ENCODE measurements at places on chromosomes 12 and 14.

DNA sequence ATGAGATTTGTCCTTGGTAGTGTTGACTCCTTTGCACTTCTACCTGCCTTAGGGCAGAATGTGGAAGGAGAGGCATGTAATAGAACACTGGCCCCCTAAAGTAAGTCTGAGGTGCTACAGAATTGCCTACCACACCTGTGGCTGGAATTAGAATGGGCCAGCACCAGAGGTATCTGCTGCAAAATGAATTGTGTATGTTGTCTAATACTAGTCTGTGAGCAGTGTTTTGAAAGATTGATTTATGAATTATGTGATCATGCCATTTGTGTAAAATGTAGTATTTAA is 5.7 kb upstream of the STYX start:
- peaks cover 19% of the 10 kb centered on the region for H3K36me3 ChIP-seq
- H3K27ac ChIP-seq: peak overlapping the region; percentile 4
- H3K27me3 ChIP-seq: no peaks in the 10 kb centered on the region
- no peak overlapping the region for H3K4me3 ChIP-seq
- peaks cover 1% of the 10 kb centered on the region for H3K4me1 ChIP-seq

- H3K27me3 ChIP-seq: no peaks in the 10 kb centered on the region
- H3K36me3 ChIP-seq: no peaks in the 10 kb centered on the region
- H3K4me3 ChIP-seq: no peak overlapping the region
- DNase-seq: no peak
Observed at GRCh38 chr12:22935501-22935900, 310.5 kb downstream of the ETNK1 start.

DNA sequence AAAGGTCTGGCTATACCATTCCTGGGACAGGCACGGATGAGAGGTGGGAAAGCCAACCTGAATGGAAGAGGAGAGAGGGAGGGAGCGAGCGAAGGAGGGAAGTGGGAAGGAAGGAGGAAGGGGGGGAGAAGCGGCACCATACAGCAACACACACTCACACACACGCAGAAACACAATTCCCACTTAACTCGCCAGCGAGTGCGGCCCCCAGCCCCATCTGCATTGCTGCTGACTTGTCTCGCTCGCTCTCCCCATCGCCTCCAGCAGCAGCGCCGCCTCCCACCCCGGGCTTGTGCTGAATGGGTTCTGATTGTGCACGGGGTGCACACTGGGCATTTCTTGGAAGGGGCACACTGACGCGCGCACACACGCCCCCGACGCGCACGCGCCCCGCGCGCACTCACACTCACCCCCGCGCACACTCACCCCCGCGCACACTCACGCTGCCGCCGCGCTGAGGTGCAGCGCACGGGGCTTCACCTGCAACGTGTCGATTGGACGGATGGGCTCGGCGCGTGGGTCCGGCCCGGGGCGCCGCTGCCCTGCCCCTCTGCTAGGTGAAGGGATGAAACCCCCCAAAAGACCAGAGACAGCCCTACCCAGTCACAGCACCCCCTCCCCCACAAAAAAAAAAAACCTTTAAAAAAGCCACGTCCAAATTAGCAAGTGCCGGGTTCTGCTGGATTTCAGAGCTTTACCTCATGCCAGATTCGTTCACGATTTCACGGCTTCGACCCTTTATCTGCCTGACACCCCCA is 685 bp downstream of the GRIN2B start:
- H3K36me3 ChIP-seq: no peaks in the 10 kb centered on the region
- DNase-seq: no peak

- peaks cover 4% of the 10 kb centered on the region for H3K27me3 ChIP-seq
- peaks cover 20% of the 10 kb centered on the region for H3K4me1 ChIP-seq
- H3K27ac ChIP-seq: peak overlapping the region; percentile 51
Observed at GRCh38 chr12:53230108-53230845, 1.7 kb downstream of the RARG start.

GRCh38 chr12:55942577-55943136 is 11.7 kb downstream of the DGKA start:
- H3K27ac ChIP-seq: no peak overlapping the region
- no peaks in the 10 kb centered on the region for H3K27me3 ChIP-seq
- peaks cover 12% of the 10 kb centered on the region for H3K4me1 ChIP-seq
- DNase-seq: no peak

GRCh38 chr12:15688202-15688736 is 100.9 kb downstream of the EPS8 start:
- no peaks in the 10 kb centered on the region for H3K4me1 ChIP-seq
- no peak for DNase-seq
- H3K4me3 ChIP-seq: no peak overlapping the region

- peaks cover 11% of the 10 kb centered on the region for H3K4me1 ChIP-seq
- no peak overlapping the region for H3K4me3 ChIP-seq
- no peak overlapping the region for H3K27ac ChIP-seq
- DNase-seq: peak; percentile 73
- H3K36me3 ChIP-seq: no peaks in the 10 kb centered on the region
Observed at GRCh38 chr12:96061864-96062453, 26.6 kb upstream of the LTA4H start.

DNA sequence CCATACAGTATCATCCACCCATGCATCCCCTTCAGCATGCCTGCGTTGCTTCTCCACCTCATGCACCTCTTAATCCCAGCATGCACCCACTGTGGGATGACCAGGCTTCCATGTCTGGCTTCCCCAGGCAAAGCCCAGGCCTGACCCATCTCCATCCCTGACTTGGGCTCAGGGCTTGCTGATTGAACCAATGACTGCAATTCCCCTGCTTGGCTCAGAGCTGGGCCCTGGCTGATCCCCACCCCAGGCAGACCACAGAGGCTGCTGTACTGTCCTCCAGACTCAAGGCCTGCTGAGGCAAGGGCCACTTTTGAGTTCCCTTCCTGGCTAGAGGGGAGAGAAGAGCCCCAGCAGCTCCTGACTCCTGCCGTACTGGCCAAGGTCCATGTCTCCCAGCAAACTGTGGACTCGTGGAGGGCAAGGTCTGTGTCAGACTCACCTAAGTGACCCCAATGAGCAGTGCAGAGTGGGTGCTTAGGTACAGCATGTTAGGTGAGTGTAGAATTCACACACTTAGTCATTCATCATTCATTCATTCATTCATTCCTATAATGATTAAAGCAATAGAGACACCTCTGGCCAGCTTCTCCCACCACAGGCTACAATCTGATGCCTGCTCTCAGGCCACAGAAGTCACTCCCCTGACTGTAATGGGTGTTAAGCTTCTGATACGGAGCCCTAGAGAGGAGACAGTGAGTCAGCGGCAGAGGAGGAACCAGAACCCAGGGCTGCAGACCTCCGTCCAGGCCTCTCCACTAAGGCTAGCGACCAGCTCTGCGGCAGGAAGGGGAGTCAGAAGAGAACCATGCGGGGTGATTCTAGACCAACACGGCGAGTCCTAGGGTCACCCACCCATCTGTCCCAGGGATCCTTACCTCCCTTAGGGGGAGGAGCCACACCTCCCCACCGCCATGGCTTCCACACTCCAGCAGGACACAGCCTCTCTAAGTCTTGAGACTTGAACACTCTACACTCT is 2.9 kb downstream of the BEGAIN start:
- no peak overlapping the region for H3K4me3 ChIP-seq
- no peaks in the 10 kb centered on the region for H3K36me3 ChIP-seq
- H3K27ac ChIP-seq: no peak overlapping the region
- H3K4me1 ChIP-seq: no peaks in the 10 kb centered on the region
- DNase-seq: no peak

- H3K4me3 ChIP-seq: no peak overlapping the region
Observed at GRCh38 chr14:85601246-85601645, 71.3 kb downstream of the FLRT2 start.

DNA sequence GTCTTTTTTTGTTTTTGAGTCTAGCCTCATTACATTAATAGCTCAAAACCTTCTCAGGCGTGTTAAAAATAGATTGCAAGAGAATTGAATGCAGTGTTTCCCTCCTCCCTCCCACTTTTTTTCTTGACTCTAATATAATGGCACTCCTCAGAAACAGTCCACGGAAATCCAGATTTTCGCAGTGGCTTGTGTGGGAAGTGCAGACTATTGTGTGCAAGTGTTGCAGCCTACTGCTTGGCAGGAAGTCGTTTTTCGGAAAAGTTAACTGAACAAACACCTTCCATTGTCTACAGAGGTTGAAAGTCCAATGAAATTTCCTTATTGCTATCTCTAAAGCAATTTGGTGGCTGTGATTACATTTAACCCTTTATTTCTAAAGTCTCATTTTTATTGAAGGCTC is 147.9 kb upstream of the E2F7 start:
- H3K36me3 ChIP-seq: no peaks in the 10 kb centered on the region
- no peak overlapping the region for H3K27ac ChIP-seq
- no peaks in the 10 kb centered on the region for H3K27me3 ChIP-seq
- H3K4me1 ChIP-seq: no peaks in the 10 kb centered on the region
- H3K4me3 ChIP-seq: no peak overlapping the region
- no peak for DNase-seq

DNA sequence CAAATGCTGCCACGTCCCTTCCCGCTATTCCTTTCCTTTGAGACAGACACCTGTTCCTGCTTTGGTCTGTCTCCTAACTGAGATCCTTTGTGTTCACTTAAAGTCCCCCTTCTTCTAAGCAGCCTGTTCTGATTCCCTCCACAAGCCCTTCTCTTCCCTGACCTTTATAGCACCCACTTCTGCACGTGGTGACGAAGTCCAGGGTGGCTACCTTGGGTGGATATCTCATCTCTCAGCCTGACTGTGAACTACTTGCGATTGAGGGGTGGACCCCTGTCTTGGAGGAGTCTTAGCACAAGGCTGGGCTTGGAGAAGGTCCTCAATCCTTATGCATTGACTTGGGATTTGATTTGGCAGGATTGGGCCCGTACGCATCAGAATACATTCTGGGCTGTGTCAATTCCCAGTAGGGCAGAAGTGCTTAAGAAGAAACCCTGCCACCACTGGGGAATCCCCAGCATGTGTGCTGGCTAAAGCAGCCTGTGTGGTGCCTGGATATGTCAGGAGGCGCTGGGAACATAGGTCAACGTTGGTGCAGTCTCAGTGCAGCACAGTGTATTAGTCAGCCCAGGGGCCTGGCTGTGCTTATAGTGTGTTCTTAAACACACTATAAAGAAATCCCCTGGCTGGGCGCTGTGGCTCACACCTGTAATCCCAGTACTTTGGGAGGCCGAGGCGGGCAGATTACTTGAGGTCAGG is 23.6 kb downstream of the KRT80 start:
- H3K4me1 ChIP-seq: no peaks in the 10 kb centered on the region
- H3K27ac ChIP-seq: no peak overlapping the region
- no peaks in the 10 kb centered on the region for H3K36me3 ChIP-seq
- H3K27me3 ChIP-seq: no peaks in the 10 kb centered on the region
- no peak overlapping the region for H3K4me3 ChIP-seq

- H3K4me1 ChIP-seq: no peaks in the 10 kb centered on the region
- H3K27me3 ChIP-seq: peaks cover 8% of the 10 kb centered on the region
- no peaks in the 10 kb centered on the region for H3K36me3 ChIP-seq
- no peak overlapping the region for H3K27ac ChIP-seq
Observed at GRCh38 chr14:100709289-100710284, 17.1 kb upstream of the DLK1 start.

GRCh38 chr12:45327823-45328383 is 112.0 kb downstream of the ANO6 start:
- no peak for DNase-seq
- no peaks in the 10 kb centered on the region for H3K27me3 ChIP-seq
- H3K4me1 ChIP-seq: peaks cover 9% of the 10 kb centered on the region
- no peak overlapping the region for H3K4me3 ChIP-seq

DNA sequence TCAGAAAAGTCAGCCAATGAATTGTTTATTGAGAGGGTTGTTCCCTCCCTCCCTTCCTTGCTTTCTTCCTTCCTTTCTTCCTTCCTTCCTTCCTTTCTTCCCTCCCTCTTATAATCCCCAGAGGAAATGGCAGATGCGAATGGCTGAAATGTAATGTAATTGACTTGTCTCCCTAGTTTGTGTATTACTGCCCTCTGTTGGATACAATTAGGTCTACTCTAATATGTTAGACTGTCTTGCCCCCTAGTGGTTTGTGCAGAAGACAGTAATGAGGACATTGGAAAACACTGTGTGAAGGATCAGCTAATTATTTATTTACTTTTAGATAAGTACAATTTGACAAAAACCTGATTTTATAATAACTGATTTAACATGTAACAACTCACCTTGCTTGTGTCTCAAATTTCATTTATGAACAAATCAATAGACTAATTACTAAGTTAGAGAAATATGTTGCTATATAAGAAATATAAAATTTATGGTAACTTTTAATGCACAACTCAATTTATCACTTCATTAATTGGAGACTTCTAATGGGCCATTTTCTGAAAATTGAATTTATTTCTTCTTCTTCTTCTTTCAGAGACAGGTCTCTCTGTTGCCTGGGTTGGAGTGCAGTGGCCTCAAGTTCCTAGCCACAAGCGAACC is 229.8 kb upstream of the LRIG3 start:
- H3K36me3 ChIP-seq: no peaks in the 10 kb centered on the region
- no peak overlapping the region for H3K4me3 ChIP-seq
- DNase-seq: no peak
- H3K27ac ChIP-seq: no peak overlapping the region
- no peaks in the 10 kb centered on the region for H3K4me1 ChIP-seq

GRCh38 chr12:62774794-62775193 is 160.2 kb downstream of the PPM1H start:
- H3K4me1 ChIP-seq: no peaks in the 10 kb centered on the region
- H3K4me3 ChIP-seq: no peak overlapping the region
- H3K36me3 ChIP-seq: no peaks in the 10 kb centered on the region
- no peak for DNase-seq
- no peak overlapping the region for H3K27ac ChIP-seq

DNA sequence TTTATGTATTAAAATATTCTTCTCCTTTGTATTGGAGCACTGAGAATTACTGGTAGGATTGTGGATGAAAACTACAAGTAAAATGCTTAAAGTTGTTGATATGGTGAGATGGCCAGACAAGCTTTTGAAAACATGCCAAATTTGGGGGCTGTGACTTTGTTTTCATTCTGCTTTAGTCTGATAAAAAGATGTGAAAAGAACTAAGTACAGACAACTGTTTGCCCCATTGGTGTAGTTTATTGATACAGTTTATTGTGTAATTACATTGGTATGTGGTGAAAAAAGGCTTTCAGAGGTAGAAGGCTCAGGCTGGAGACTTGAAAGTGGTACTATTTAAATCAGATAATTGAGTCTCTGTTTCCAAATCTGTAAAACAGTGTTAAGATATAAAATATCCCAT is 746.8 kb downstream of the DIO2 start:
- no peak overlapping the region for H3K4me3 ChIP-seq
- no peak for DNase-seq
- H3K27ac ChIP-seq: no peak overlapping the region
- H3K27me3 ChIP-seq: no peaks in the 10 kb centered on the region
- H3K36me3 ChIP-seq: no peaks in the 10 kb centered on the region
